ENCODE measurements at places on chromosomes 16 and 17.

GRCh38 chr17:19320876-19321275, 41.6 kb downstream of the B9D1 start:
- no peak overlapping the region for H3K27ac ChIP-seq
- no peaks in the 10 kb centered on the region for H3K27me3 ChIP-seq
- DNase-seq = no peak
- H3K4me1 ChIP-seq = no peaks in the 10 kb centered on the region
- H3K36me3 ChIP-seq = no peaks in the 10 kb centered on the region
- H3K4me3 ChIP-seq = no peak overlapping the region

GRCh38 chr16:11289202-11289601, 8.1 kb upstream of the PRM1 start:
- no peaks in the 10 kb centered on the region for H3K36me3 ChIP-seq
- DNase-seq = no peak
- H3K27me3 ChIP-seq = no peaks in the 10 kb centered on the region
- H3K4me1 ChIP-seq = no peaks in the 10 kb centered on the region

- peaks cover 17% of the 10 kb centered on the region for H3K4me1 ChIP-seq
- no peaks in the 10 kb centered on the region for H3K27me3 ChIP-seq
- no peak for DNase-seq
These were observed 558 bp downstream of the SOX15 start for GRCh38 chr17:7589204-7589868.

GRCh38 chr17:6255322-6255721, 179.6 kb downstream of the AIPL1 start:
- no peak overlapping the region for H3K27ac ChIP-seq
- DNase-seq = no peak
- H3K4me1 ChIP-seq = no peaks in the 10 kb centered on the region
- no peak overlapping the region for H3K4me3 ChIP-seq
- no peaks in the 10 kb centered on the region for H3K36me3 ChIP-seq

- H3K36me3 ChIP-seq = no peaks in the 10 kb centered on the region
- H3K27ac ChIP-seq = no peak overlapping the region
- H3K4me1 ChIP-seq = no peaks in the 10 kb centered on the region
- no peaks in the 10 kb centered on the region for H3K27me3 ChIP-seq
These were observed 15.0 kb upstream of the SCIMP start for GRCh38 chr17:5249615-5250014.

DNA sequence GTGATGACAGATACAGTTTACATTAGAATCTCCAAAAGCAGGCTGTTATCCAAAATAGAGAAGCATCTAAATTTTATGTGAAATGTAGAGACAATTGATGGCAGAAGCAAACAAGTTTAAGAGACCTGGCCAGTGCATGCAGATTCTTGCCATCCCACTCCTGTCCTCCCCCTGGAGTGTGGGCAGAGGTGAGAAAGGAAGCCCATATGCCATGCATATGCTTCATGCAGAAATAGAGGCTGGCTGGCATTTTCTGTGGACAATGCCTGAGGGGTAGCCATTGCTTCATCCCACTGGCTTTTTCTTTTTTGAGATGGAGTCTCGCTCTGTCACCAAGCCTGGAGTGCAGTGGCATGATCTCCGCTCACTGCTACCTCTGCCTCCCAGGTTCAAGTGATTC, 382.1 kb downstream of the RBFOX1 start:
- H3K4me1 ChIP-seq = no peaks in the 10 kb centered on the region
- no peak overlapping the region for H3K27ac ChIP-seq
- H3K36me3 ChIP-seq = no peaks in the 10 kb centered on the region
- no peaks in the 10 kb centered on the region for H3K27me3 ChIP-seq
- H3K4me3 ChIP-seq = no peak overlapping the region

GRCh38 chr16:14483819-14484385, 146.2 kb downstream of the PARN start:
- no peak for DNase-seq
- no peaks in the 10 kb centered on the region for H3K36me3 ChIP-seq
- peaks cover 21% of the 10 kb centered on the region for H3K4me1 ChIP-seq
- H3K27ac ChIP-seq = no peak overlapping the region

GRCh38 chr17:34885076-34885475, 76.2 kb downstream of the CCT6B start:
- H3K4me3 ChIP-seq = no peak overlapping the region
- H3K36me3 ChIP-seq = no peaks in the 10 kb centered on the region
- no peak overlapping the region for H3K27ac ChIP-seq
- no peaks in the 10 kb centered on the region for H3K4me1 ChIP-seq
- peaks cover 25% of the 10 kb centered on the region for H3K27me3 ChIP-seq
- DNase-seq = no peak

- no peaks in the 10 kb centered on the region for H3K27me3 ChIP-seq
- H3K4me1 ChIP-seq = no peaks in the 10 kb centered on the region
- H3K4me3 ChIP-seq = no peak overlapping the region
- no peaks in the 10 kb centered on the region for H3K36me3 ChIP-seq
- H3K27ac ChIP-seq = no peak overlapping the region
- no peak for DNase-seq
These were observed 667 bp upstream of the KIF19 start for GRCh38 chr17:74325376-74325742.

- no peak overlapping the region for H3K27ac ChIP-seq
- DNase-seq = no peak
- H3K4me1 ChIP-seq = no peaks in the 10 kb centered on the region
- no peaks in the 10 kb centered on the region for H3K36me3 ChIP-seq
These were observed 13.9 kb upstream of the PSMC3IP start for GRCh38 chr17:42591411-42591810.

GRCh38 chr16:69270395-69270794, 40.8 kb upstream of the VPS4A start:
- no peak overlapping the region for H3K4me3 ChIP-seq
- H3K4me1 ChIP-seq = no peaks in the 10 kb centered on the region
- H3K27me3 ChIP-seq = no peaks in the 10 kb centered on the region
- DNase-seq = no peak

GRCh38 chr16:27242868-27243590, 25.5 kb downstream of the NSMCE1 start:
- H3K4me3 ChIP-seq = peak overlapping the region; percentile 23
- no peak overlapping the region for H3K27ac ChIP-seq
- H3K4me1 ChIP-seq = peaks cover 11% of the 10 kb centered on the region

- no peak overlapping the region for H3K4me3 ChIP-seq
- H3K27ac ChIP-seq = no peak overlapping the region
These were observed 134.9 kb downstream of the CCT6B start for GRCh38 chr17:34826332-34826731.

DNA sequence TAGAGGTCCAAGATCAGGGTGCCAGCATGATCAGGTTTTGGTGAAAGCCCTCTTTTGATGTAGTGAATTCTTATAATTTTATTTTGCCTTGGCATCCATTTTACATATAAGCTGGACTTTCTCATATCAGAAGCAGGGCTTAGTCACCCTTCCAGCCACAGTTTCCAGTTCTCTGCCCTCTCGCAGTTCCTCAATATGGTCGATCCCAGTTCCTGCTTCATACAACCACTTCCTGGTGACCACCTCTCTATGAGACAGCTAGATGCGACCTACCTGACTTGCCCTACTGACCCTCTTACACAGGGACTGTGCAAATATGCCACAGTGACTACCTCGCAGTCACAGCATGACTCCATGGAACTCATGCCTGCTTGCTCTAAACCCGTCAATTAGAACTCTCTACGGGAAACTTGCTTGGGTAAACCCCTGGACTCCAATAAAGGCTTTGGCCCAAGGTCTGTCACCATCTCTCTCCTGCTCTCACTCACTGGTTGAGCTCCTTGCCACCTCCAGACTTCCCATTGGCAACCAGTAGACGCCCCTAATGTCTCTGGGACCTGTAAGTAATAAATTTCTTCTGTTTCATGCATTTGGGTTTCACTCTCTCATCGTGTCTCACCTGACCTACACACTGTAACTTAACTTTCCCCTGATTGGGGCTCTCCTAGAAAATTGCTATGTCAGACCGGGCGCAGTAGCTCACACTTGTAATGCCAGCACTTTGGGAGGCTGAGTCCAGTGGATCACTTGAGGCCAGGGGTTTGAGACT, 21.4 kb downstream of the CD300LG start:
- no peak overlapping the region for H3K27ac ChIP-seq
- 0 out of 2 replicates have a peak, but pooled peaks cover 4% of the 10 kb centered on the region for H3K4me1 ChIP-seq
- no peaks in the 10 kb centered on the region for H3K27me3 ChIP-seq
- H3K4me3 ChIP-seq = no peak overlapping the region

DNA sequence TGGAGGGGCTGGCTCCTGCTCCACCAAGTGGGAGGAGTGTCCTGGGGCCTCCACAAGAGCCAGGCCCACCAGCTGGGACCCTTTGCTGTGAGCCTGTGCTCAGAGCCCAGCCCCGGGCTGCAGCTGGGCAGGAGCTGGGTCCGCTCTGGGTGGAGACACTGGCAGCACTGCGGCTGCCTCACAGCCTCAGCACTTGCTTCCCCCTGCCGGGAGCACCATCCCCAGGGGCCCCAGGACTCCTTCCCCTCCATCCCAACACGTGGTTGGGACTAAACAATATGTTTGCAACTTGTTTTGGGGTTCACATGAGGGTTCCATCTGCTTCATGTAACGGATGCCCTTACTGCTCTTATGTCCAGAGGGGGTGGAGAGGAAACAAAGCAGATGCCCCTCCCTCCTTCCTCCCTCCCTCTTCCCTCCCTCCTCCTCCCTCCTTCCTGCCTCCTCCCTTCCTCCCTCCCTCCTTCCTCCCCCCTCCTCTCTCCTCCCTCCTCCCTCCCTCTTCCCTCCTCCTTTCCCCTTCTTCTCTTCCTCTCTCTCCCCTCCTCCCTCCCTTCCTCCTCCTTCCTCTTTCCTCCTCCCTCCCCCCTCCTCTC, 16.3 kb upstream of the CBFA2T3 start:
- no peaks in the 10 kb centered on the region for H3K4me1 ChIP-seq
- no peak overlapping the region for H3K4me3 ChIP-seq
- no peak overlapping the region for H3K27ac ChIP-seq
- no peaks in the 10 kb centered on the region for H3K36me3 ChIP-seq

DNA sequence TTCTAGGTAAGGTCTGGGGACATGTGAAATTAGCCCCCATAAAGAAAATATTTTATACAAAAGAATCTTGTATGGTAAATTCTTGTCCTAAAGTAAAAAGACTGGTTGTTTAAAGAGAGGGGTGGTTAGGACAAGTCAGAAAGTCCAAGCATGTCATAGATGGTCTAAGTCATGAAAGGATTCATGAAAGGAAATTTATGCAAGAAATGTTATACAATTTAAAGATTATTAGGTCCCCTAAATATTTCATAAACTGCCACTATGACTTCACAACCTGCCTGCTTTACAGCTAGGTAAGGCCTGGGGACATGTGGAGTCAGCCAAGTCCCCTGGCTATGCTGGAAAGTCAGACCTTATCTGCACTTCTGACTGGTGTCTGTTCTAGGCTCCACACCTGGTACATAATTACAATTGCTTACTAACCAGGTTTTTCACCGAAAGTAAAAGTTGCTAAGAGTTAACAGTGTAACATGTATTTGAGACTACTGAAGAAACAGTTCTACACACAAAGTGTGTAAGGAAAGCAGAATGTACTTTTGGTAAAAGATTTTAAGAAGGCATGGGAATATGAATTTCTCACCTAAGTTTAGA, 17.0 kb downstream of the N4BP1 start:
- no peak for DNase-seq
- H3K27me3 ChIP-seq = no peaks in the 10 kb centered on the region
- no peak overlapping the region for H3K27ac ChIP-seq

DNA sequence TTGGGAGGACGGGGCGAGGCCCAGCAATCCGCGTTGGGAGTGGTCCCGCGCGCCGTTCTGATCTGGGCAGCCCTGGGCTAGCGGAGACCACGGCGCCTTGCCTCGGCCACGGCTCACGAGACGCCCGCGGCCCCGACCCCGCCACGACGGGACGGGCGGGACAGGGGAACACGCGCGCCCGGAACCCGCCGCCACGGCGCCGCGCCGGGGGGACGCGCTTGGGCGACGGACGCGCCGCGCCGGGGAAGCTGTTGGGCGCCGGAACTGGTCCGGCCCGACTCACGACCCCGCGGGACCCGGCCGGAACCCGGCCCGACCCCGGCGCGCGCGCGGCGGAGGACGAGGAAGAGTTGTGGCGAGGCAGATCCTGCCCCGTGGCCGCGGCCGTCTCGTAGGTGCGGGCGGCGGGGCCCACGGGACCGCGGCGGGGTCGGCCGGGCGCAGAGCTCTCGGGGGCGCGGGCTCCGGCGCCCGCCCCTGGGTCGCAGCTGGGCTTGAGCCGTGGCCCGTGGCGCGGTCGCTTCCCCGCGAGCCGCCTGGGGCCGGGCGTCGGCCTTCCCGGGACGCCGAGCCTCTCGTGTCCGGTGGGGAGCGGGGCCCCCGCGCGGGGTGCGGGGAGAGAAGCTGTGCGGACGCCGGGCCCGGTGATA, at the start of gene ACSF3:
TSS of gene ACSF3 (plus strand) at position 251 of the 650 bp plus-strand sequence. CDS start 6,830 bp downstream, outside the sequence.
- no peak for DNase-seq
- H3K4me3 ChIP-seq = peak within 1 kb of the TSS; percentile 73
- H3K27me3 ChIP-seq = no peaks in the 10 kb centered on the region
- peaks cover 10% of the 10 kb centered on the region for H3K4me1 ChIP-seq
- H3K36me3 ChIP-seq = peaks cover 5% of the 10 kb centered on the region

GRCh38 chr17:46851029-46851741, at the start of gene WNT9B:
Gene WNT9B, plus strand, starts transcription at chr17:46851583. Its CDS starts 56 bp downstream, at chr17:46851639.
- no peaks in the 10 kb centered on the region for H3K36me3 ChIP-seq
- peak within 1 kb of the TSS; percentile 36 for H3K4me3 ChIP-seq
- peaks cover 2% of the 10 kb centered on the region for H3K27me3 ChIP-seq
- H3K4me1 ChIP-seq = no peaks in the 10 kb centered on the region
- DNase-seq = no peak

- H3K4me1 ChIP-seq = no peaks in the 10 kb centered on the region
- no peaks in the 10 kb centered on the region for H3K27me3 ChIP-seq
- H3K36me3 ChIP-seq = no peaks in the 10 kb centered on the region
- H3K4me3 ChIP-seq = no peak overlapping the region
These were observed 37.1 kb upstream of the BCAS3 start for GRCh38 chr17:60640503-60640902.

GRCh38 chr17:4626734-4627256, 14.7 kb downstream of the ALOX15 start:
- no peaks in the 10 kb centered on the region for H3K27me3 ChIP-seq
- no peak for DNase-seq
- no peak overlapping the region for H3K4me3 ChIP-seq
- no peaks in the 10 kb centered on the region for H3K36me3 ChIP-seq
- no peak overlapping the region for H3K27ac ChIP-seq
- no peaks in the 10 kb centered on the region for H3K4me1 ChIP-seq

GRCh38 chr16:26301516-26301915, 609.8 kb downstream of the HS3ST4 start:
- H3K4me1 ChIP-seq = no peaks in the 10 kb centered on the region
- no peak for DNase-seq
- no peaks in the 10 kb centered on the region for H3K36me3 ChIP-seq
- no peak overlapping the region for H3K27ac ChIP-seq
- no peak overlapping the region for H3K4me3 ChIP-seq
- H3K27me3 ChIP-seq = no peaks in the 10 kb centered on the region

- peak; percentile 74 for DNase-seq
- H3K4me1 ChIP-seq = peaks cover 86% of the 10 kb centered on the region
- peak overlapping the region; percentile 9 for H3K4me3 ChIP-seq
- peak overlapping the region; percentile 96 for H3K27ac ChIP-seq
- H3K36me3 ChIP-seq = peaks cover 5% of the 10 kb centered on the region
These were observed 3.0 kb upstream of the KRT15 start for GRCh38 chr17:41521574-41522261.

GRCh38 chr17:57916925-57917858, 38.0 kb downstream of the CUEDC1 start:
- H3K36me3 ChIP-seq = no peaks in the 10 kb centered on the region
- peaks cover 77% of the 10 kb centered on the region for H3K4me1 ChIP-seq

- H3K27ac ChIP-seq = no peak overlapping the region
- H3K27me3 ChIP-seq = no peaks in the 10 kb centered on the region
- H3K4me3 ChIP-seq = no peak overlapping the region
- H3K4me1 ChIP-seq = peaks cover 5% of the 10 kb centered on the region
- no peak for DNase-seq
- H3K36me3 ChIP-seq = no peaks in the 10 kb centered on the region
These were observed 35.1 kb upstream of the IL21R start for GRCh38 chr16:27366687-27367460.
